ENCODE measurements at places on chromosomes 11 and 22.

- no peak for DNase-seq
Measured at GRCh38 chr11:134504146-134504905, 92.3 kb upstream of the B3GAT1 start.

DNA sequence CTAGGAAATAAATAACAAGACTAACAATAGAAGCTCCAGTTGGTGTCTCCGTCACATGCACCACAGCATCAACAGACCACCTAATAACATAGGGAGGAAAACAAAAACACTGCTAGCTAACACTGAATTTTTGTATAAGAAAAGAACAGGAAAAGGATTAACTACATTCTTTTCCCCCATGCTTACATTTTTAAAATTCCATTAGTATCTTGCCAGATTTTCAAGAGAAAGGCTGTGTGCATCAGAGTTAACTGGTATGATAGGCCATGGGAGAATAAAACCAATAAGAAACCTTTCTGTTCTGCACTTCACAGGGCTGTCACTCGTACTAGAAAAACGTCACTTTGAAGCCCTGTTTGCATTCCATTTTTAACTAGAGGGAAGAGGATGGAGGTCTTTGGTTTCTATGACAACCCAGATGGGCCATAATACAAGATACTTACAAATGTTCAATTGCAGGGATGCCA, 79.0 kb downstream of the LARGE2 start:
- DNase-seq: no peak

DNA sequence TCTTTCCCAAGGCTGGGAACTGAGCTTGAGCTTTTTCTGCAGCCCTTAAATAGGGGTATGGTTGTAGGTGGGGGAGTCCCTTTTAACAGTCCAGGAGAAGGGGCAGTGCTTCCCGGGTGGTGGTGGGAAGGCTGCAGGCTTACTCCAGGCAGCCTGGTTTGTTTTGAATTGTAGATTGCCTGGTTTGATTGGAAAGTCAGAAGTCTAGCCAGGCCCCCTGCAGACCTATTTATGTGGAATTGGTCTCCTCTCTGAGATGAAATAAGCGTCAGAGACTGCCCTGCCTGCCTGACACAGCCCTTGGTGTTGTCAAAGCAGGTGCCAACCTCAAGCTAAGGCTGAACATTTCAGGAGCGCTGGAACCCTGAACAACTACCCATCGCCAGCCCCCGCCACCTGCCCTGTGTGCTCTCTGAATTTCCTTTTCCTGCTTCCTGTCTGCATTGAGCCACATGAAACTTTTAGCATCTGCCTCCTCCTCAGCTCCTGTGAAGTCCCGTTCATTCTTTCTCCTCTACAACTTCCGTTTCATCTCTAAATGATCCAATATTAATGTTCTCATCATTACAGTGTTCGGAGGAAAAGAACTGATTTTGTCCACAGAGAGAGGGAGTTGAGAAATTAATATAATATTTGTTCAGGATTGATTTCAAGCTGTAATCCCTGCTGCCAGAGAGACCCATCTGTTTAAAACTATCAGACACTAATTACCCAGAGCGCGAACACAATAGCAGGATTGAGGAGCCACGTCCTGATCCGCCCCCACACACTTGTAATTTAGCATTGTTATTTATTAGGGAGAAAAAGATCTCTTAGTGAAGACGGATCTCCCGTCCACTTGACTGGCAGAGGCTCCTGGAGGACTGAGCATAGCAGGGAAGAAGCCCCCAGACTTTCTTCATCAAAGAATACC, 136.5 kb downstream of the TRIM29 start:
- DNase-seq: no peak

- DNase-seq: no peak
Measured at GRCh38 chr22:31800065-31800464, 46.2 kb downstream of the DEPDC5 start.

DNA sequence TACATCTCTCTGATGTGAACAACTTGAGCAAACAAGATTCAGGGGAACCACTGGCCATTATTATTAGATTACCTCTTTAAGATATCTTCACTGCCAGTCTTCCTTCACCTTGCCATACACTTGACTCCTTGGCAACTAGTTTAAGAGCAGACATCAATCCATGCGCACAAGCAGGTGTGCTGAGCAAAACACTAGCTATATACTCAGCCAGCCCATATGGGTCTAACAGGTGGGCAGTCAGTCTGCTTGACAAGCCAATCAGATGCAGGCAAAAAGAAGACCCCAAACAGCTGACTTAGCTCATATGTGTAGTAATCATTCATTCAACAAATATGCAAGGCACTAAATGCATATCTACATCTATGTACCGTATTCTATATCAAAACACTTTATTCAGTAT, 101.2 kb downstream of the SIK3 start:
- DNase-seq: no peak

GRCh38 chr11:120941000-120941399, 82.9 kb upstream of the TBCEL start:
- no peak for DNase-seq

- DNase-seq: no peak
Measured at GRCh38 chr11:6968816-6969215, 42.6 kb downstream of the ZNF215 start.

GRCh38 chr11:35559949-35560348, 34.5 kb upstream of the PAMR1 start:
- no peak for DNase-seq

DNA sequence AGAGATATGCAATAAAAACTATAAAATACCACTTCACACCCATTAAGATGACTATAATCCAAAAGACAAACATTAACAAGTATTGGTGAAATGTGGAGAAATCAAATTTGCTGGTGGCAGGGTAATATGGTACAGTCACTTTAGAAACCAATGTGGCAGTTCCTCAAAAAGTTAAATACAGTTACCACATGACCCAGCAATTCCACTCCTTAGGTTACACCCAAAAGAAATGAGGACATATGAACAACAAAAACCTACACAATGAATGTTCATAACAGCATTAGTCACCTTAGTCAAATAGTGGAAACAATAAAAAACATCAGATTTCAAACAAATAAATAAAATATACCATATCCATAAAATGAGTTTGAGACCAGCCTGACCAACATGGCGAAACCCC, 52.6 kb downstream of the RDX start:
- peak; percentile 31 for DNase-seq

GRCh38 chr22:20298110-20298802, 21.6 kb downstream of the DGCR6L start:
- no peak for DNase-seq

DNA sequence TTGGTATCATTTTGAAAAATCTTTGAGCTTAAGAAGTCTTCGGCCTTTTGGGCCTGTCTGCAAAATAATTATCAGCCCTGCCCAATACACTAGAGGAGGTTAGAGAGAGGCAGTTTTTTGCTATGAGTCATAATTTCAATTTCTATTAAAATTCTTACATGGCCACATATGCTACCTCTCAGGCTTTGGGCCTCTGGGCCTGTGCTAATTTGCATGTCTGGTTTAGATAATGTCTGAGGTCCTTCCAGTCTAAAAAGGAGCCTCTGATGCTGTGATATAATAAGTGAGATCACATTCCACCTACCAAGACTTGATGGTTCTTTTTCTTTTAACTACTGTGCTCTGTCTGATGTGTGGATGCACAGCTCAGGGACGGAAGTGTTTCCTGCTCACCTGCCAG, 70.8 kb downstream of the KCNJ1 start:
- no peak for DNase-seq

- DNase-seq: no peak
Measured at GRCh38 chr11:41206388-41206787, 253.1 kb downstream of the LRRC4C start.

GRCh38 chr22:38965614-38966379, 8.4 kb downstream of the APOBEC3A start:
- peak; percentile 24 for DNase-seq

- peak; percentile 6 for DNase-seq
Measured at GRCh38 chr11:8597182-8597581, 3.2 kb upstream of the STK33 start.

- DNase-seq: no peak
Measured at GRCh38 chr11:116638463-116638862, 134.3 kb downstream of the BUD13 start.

GRCh38 chr22:37999640-38000272, 15.4 kb upstream of the SOX10 start:
- no peak for DNase-seq

- DNase-seq: no peak
Measured at GRCh38 chr11:43837879-43838278, 42.8 kb upstream of the ALKBH3 start.

DNA sequence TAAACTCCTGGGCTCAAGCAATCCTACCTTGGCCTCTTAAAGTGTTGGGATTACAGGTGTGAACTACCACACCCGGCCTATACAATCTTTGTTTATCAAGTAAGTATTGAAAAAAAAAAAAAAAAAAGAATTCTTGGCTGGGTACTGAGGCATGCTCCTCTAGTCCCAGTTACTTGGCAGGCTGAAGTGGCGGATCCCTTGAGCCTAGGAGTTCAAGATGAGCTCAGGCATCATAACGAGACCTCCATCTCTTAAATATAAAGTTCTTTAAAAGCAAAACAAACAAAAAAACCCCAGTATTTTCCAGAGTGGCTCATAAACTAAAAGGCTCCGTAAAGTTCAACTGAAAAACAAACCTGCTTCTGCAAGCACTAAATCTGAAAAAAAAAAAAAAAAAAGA, 50.3 kb upstream of the GAB2 start:
- no peak for DNase-seq

GRCh38 chr11:123052901-123053721, 8.8 kb downstream of the HSPA8 start:
- no peak for DNase-seq

DNA sequence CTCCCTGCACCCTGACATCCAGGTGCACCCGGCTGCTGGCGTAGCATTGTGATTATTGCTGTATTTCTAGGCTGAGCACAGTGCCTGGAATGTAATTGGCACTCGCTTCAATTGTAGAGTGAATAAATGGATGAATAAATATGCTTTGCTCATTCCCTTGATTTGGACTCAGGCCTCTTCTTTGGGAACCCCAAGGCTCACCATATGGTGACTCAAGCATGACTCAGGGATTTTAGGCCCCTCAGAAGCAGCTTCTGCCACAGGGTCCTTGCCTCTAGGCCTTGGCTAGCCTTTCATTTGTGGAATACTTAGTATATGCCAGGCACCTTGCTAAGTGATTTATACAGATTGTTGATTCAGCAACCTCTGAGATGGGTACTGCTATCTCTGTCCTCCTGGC, 78.9 kb downstream of the GRIK4 start:
- no peak for DNase-seq

DNA sequence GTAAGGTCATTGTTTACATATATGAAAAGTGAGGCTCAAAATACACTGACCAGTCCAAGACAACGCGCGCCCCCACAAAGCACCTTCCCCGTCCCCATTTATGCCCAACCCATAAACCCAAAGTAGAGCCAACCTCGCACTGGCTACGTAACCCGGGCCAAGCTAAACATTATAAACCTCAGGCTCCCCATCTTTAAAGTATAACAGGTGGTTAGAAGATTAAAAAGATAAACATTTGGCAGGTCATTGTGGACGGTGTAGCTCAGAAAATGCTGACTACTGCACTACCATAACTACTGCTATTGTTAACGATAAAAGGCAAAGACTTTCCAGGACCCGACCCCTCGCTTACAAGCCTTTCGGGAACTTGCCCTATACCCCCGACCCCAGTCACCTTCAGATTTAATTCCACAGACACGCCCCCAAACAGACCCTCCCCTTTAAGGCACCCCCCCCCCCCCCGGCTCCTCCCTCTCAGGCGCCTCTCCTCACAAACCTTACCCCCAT, 470 bp downstream of the NUMA1 start:
- DNase-seq: no peak

DNA sequence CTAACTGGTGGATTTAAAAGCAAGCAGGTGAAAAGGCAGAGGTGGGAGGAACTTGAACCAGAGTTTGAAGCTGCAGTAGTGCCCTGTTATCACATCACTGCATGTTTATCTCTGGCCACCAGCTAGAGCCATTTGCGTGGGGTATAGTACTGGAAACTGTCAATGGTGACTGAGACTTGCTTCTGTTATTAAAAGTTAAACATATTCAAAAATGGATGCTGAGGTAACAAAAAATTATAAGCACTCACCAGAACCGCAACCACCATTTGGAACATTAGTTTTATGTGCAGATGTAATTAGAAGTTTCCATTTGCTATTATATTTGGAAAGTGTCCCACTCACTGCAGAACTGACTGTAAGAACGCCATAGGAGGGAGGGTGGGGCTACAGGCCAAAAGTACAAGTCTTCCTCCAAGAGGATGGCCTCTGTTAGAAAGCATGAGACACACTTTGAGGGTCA, 1.2 kb upstream of the CD59 start:
- peak; percentile 88 for DNase-seq

DNA sequence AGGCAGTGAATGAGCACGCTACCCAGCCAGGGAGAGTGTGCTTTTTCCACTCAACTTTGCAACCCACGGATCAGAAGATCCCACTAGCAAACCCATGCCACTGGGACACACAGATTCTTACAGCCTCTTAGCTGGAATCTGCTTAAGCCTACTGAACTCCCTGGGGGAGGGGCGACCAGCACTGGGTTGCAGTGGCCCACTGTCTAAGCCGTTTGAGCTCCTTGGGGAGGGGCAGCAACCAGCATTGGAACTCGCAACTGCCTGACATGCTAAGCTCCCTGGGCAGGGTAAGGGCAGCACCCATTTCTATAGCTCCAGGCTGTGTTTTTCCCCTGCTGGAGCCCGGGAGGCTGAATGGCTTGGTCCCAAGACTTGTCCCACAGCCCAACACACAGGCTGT, 99.6 kb downstream of the FAM168A start:
- DNase-seq: no peak

DNA sequence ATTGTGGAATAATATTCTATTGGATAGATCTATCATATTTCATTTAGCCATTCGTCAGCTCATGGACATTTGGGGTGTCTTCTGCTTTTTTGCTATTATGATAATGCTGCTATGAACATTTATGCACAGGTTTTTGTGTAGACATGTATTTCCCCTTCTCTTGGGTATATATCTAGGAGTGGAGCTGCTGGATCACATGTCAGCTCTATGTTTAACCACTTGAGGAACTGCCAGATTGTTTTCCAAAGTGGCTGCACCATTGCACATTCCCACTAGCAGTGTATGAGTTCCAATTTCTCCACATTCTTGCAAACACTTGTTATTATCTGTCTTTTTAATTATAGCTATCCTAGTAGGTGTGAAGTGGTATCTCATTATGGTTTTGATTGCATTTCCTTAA, 75.0 kb downstream of the C11orf65 start:
- DNase-seq: no peak

DNA sequence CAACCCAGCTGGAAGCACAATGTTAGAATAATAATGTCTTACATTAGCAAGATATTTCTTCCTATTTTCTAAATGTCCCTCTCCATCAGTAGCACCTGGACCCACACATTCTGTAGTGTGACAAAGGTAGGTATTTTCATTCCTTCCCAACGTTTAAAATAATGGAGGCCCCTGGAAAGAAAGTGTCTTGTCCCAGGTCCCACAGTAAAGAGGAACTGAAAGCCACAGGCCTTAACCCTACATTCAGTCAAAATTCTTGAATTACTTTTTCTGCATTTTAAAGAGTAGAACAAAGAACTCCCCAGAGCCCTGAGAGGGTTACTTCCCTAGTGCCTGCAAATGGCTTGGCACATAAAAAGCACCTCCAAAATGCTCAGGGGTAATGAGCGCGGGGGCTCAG, 26.3 kb downstream of the OPCML start:
- DNase-seq: no peak

- DNase-seq: no peak
Measured at GRCh38 chr11:123218451-123218850, 23.4 kb upstream of the CLMP start.
